ENCODE measurements at places on chromosomes 1 and 21.

- DNase-seq = no peak
Measured at GRCh38 chr1:90346757-90347156, 351.8 kb downstream of the ZNF326 start.

GRCh38 chr1:33377756-33378155 is 53.1 kb downstream of the PHC2 start:
- DNase-seq = no peak

DNA sequence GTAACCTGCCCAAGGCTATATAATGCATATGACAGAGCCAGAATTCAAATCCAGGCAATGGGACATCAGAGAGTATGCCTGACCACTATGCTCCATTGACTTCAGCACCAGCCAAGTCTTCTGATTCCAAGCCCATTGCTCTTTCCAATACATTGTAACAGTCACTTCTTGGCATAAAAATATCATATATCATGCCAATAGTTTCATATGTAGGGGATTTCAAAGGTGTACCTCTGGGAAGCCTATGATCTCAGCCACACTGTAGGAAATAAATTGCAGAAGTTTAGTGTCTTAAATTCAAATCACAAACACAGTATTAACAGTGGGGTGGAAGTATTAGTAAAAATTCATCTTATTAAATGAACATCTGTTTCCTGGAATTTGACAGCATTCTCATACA is 30.0 kb upstream of the ROR1 start:
- DNase-seq = no peak

DNA sequence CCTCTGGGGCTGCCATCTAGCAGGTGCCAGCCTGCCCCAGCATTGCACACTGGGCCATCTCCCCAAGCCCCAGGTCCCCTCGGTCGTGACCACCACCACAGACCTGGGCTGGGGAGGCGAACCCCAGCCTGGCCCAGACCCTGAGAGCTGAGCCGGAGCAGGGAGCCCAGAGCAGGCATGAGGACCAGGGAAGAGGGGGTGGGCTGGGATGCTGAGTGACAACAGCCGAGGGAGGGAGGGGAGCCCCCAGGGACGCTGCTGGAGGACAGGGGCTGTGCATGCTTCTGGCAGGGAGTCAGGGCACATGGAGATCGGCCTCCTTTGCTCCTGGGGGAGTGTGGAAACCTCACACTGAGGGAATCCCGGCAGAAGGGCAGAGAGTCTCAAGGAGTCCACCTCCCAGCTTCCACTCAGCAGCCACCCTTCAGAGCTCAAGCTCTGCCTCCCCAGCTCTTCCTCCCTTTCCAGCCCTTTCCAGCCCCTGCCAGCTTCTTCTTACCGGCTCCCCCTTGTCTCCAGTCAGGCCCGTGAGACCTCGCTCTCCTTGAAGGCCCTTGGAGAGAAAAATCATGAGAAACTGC is 23.7 kb upstream of the PEF1 start:
- DNase-seq = no peak

GRCh38 chr1:106879538-106879937 is 176.9 kb upstream of the PRMT6 start:
- DNase-seq = no peak

GRCh38 chr1:178599745-178600144 is 86.8 kb downstream of the TEX35 start:
- DNase-seq = no peak

GRCh38 chr1:201094832-201095231 is 17.4 kb downstream of the CACNA1S start:
- DNase-seq = no peak

DNA sequence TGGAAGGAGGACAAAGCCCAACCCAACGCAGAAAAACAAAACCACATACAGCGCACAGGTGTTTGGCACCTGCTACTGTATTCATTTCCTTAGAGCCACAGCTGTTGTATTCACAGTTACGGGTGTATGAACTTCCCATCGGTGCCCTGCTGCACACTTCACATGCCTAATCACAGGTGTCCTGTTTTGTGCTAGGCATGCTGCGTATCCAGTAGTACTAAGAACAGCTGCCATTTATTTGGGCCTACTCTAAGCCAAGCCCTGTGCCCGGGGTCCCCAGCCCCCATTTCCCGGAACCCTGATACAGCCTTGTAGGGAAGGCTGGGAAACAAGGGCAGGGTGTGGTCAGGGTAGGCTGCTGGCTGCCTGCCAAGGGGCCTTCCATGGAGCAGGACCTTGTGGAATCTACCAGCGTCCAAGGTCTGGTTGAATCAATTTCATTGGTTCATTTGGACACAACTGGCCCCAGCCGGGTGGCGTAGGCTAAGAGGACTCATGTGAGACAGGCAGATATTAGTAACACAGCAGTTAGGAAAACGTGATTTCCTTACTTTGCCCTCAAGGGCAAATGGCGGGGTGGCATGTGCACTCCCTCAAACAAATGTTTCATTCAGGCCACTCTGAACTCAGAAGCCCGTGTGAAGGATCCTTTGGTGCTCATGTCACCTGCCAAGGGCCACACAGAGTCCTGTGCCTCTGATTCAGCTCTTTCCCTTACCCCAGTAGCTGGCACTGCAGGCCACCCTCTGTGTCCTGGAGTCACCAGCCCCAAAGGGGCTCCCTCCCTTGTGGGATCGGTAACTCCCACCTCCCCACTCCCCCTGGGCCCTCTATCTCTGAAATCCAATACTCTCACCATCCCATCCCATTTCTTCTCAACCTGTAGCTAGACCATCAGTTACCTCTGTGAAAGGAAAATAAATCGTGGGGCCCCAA is 986 bp upstream of the RNF186 start:
- DNase-seq = no peak

DNA sequence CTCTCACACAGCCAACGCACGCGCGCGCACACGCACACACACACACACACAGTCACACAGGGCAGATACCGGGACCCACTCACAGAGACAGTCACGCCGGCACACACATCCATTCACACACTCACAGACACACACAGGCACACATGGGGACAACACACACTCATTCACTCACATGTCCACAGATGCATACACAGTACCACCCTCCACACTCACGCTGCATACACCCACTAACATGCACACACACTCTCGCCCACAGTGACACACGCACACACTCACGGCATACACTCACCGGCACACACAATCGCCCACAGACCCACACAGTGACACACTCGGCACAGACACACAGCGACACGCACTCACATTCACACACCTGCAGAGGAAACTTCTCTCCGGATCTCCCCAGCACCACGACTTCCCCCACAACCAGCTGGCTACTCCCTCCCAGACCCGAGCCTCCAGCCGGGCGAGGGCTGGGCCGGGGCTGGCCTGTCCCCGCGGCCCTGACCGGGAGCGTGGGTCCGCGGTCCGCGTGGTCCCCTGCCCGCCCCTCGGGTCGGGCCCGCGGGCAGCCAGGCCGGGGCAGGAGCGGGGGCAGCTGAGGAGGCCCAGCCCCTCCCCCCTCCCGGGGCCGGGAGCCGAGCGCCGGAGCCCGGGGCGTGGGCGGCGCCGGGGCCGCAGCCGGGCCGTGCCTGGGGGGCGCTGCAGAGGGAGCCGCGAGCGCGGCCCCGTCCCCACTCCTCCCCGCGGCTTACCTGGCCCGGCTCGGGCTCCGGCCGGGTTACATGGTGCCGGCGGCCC is 552 bp downstream of the DLGAP3 start:
- DNase-seq = no peak

DNA sequence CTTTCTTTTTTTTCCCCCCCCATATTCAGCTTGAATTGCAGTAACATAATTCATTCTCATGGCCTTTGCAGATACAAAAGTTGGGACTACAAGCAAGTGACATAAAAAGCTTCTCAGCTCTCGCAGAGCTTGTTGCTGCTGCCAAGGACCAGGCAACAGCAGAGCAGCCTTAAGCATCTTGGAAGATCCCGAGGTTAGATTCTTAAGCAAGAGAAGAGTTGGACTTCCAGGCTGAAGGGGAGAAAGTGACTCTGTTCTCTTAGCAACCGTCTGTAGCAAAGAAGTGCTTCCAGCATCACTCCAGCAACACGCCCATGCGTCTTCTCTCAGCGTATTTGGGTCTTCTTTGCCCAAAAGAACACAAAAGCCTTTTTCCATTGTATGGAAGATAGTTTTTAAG is 20.7 kb downstream of the AGT start:
- no peak for DNase-seq

DNA sequence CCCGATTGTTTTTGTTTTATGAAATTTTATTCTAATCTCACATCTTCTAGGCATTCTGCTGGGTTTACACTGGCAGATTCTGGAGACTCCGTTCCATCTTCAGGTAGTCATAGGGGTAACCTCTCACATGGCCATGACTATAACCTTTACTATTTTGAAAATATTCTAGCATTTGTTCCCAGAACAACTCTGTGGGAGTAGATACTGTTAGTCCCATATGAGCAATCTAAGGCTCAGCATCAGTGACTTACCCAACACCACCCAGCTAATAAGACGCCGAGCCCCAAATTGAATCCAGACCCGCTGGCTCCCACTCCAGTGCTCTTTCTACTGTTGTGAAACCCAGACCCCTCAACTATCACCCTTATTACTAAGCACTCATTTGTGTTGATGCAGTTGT is 9.8 kb downstream of the ADAMTS4 start:
- DNase-seq = no peak

- DNase-seq = no peak
Measured at GRCh38 chr21:45391743-45392572, 13.0 kb upstream of the COL18A1 start.

GRCh38 chr1:207172885-207173284 is 68.9 kb downstream of the C4BPA start:
- DNase-seq = no peak

- DNase-seq = no peak
Measured at GRCh38 chr1:209412036-209412435, 171.5 kb upstream of the CAMK1G start.

DNA sequence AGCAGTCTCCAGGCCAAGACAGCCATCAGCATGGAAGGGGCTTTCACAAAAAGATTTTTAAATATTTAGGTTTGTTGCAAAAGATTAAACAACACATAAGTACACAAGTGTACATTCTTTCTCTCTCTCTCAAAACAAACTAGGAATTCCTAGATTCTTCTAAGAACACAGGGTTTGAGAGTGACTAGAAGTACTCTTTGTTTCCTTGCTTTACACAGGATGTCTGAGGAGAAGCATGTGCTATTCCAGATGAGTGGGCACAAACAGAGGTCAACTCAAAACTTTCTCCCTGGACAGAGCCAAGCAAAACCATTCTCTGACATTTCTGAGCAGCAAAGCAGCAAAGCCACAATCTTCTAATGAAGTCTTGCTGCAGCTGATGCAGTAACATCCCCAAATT is 210.6 kb upstream of the HOOK1 start:
- no peak for DNase-seq

- DNase-seq = no peak
Measured at GRCh38 chr1:216183007-216183406, 240.2 kb downstream of the USH2A start.

GRCh38 chr1:23371987-23372880 is 2.6 kb upstream of the ZNF436 start:
- DNase-seq = no peak

- DNase-seq = no peak
Measured at GRCh38 chr1:117076648-117077047, 16.5 kb downstream of the TTF2 start.

DNA sequence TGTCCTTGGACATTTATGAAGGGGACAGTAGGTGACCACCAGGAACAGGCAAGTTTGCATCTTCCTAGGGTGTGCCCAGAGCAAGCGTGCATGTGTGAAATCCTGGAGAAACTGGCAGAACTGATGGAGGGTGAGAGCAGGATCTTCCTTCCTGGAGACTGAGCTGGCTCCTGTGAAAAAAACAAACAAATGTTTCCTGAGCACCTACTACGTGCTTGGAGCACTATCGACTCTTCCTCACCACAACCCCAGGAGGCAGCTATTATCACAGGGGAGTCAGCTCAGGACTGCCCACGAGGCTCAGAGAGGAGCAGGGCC is 1.5 kb upstream of the EDN2 start:
- no peak for DNase-seq

DNA sequence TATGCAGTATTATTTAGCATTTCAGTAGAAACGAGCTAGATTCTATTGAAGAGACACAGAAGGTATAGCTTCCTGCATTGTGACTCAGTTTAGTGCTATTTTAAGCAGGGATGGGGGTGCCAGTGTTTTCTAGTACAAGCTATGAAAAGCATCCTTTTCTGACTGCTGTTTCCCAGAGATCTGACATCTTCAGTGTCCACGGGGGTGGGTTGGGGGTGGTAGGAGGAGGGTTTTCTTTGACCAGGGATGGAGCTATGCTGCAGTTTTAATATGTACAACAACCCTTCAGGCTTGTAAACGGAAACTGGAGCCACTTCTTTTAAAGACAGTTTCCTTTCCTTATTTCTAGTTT is 2.7 kb upstream of the NEGR1 start:
- no peak for DNase-seq

DNA sequence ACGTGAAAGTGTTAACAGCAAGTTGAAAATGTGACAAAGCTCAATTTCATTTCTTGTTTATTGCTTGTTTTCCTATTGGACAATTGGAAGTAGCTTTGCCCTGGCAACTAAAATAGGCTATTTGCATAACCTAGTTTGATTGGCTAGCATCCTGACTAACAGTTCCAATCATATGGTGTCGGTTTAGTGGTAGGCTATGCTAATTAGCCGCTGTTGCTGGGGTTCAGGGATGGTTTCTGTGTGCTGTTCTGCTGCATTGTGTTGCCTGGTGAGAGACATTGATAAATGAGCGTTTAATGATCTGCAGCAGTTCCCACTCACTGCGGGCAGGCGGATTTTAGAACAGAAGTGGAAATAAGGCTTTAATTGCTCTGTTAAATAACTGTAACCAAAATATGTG is 68.5 kb downstream of the DYRK1A start:
- DNase-seq = peak; percentile 45

DNA sequence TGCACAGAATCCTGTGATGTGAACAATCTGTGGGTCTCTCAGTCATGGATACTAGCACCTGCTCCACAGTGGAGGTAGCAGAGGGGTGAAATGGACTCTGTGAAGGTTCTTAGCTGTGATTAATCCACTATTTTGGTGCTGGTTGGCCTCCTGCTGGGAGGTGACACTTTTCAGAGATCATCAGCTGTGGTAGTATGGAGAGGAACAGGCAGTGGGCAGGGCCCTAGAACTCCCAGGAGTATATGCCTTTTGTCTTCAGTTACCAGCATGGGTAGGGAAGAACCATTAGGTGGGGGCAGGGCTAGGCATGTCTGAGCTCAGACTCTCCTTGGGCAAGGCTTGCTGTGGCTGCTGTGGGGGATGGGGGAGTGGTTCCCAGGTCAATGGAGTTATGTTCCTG is 54.0 kb upstream of the KCNJ15 start:
- no peak for DNase-seq

- no peak for DNase-seq
Measured at GRCh38 chr1:156419854-156420204, 50.8 kb downstream of the RHBG start.

DNA sequence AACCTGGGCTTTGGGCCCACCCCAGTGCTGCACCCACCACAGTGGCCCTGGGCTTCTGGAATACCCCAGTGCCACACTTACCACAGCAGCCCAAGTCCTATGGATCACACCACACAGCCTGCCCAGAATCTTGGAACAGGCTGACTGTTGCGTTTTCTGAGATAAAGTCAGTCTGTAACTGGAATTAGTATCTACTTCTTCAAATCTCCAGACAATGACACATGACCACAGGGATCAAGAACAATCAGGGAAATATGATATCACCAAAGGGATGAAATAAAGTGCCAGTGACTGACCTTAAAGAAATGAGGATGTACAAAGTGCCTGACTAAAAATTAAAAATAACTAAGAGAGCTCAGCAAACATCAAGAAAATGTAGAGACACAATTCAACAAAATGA is 239.7 kb upstream of the PLD5 start:
- no peak for DNase-seq

- DNase-seq = no peak
Measured at GRCh38 chr1:202010180-202011015, at the start of gene ELF3. Gene ELF3 (plus strand): TSS chr1:202010587. CDS start chr1:202011137, 550 bp downstream.

GRCh38 chr1:173297798-173298391 is 90.8 kb upstream of the TNFSF4 start:
- DNase-seq = no peak
